HCT116 (cell line): ENCODE measurements at places on chromosomes 7 and 10.

DNA sequence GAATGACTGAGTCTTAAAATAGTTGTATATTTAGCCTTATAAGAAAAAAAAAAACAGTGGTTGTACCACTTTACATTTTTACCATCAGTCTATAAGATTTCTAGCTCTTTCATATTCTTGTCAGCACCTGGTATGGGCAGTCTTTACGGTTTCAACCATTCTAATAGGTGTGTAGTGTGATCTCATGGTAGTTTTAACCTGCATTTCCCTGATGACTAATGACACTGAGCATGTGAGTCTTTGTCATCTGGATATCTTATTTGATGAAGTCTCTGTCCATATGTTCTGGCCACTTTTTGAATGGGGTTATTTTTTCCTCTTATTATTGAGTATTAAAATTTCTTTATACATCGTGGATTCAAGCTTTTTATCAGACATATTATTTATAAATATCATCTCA, 365.3 kb upstream of the IGFBP3 start:
- no peaks in the 10 kb centered on the region for H3K4me1 ChIP-seq
- no peak for DNase-seq
- H3K4me3 ChIP-seq, result no peak overlapping the region

GRCh38 chr10:36171953-36172940, 530.2 kb upstream of the FZD8 start:
- no peaks in the 10 kb centered on the region for H3K36me3 ChIP-seq
- no peak overlapping the region for H3K27ac ChIP-seq
- no peak overlapping the region for H3K4me3 ChIP-seq

GRCh38 chr10:44308935-44309334, 76.0 kb downstream of the CXCL12 start:
- H3K36me3 ChIP-seq, result no peaks in the 10 kb centered on the region
- H3K4me1 ChIP-seq, result peaks cover 8% of the 10 kb centered on the region
- H3K27ac ChIP-seq, result no peak overlapping the region
- no peaks in the 10 kb centered on the region for H3K27me3 ChIP-seq
- no peak for DNase-seq

GRCh38 chr7:16904076-16904475, 22.3 kb upstream of the AGR3 start:
- no peaks in the 10 kb centered on the region for H3K27me3 ChIP-seq
- no peak overlapping the region for H3K27ac ChIP-seq
- no peak for DNase-seq
- H3K36me3 ChIP-seq, result no peaks in the 10 kb centered on the region

GRCh38 chr7:131511071-131511470, 45.4 kb downstream of the PODXL start:
- no peaks in the 10 kb centered on the region for H3K36me3 ChIP-seq
- no peak for DNase-seq
- peaks cover 21% of the 10 kb centered on the region for H3K4me1 ChIP-seq
- no peaks in the 10 kb centered on the region for H3K27me3 ChIP-seq

- H3K27me3 ChIP-seq, result no peaks in the 10 kb centered on the region
- H3K27ac ChIP-seq, result no peak overlapping the region
- DNase-seq, result no peak
- no peaks in the 10 kb centered on the region for H3K36me3 ChIP-seq
- H3K4me3 ChIP-seq, result no peak overlapping the region
Observed at GRCh38 chr10:87703771-87704170, 44.1 kb downstream of the PAPSS2 start.

- no peaks in the 10 kb centered on the region for H3K27me3 ChIP-seq
- H3K27ac ChIP-seq, result no peak overlapping the region
- DNase-seq, result no peak
Observed at GRCh38 chr7:138776166-138776833, 21.5 kb upstream of the TMEM213 start.

DNA sequence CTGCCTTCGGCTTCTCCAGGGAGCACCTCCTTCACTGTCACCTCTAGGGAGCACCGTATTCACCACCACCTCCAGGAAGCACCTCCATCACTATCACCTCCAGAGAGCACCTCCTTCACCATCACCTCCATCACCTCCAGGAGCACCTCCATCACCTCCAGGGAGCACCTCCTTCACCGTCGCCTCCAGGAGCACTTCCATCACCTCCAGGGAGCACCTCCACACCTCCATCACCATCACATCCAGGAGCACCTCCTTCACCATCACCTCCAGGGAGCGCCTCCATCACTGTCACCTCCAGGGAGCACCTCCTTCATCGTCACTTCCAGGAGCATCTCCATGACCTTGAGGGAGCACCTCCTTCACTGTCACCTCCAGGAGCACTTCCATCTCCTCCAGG, 102.3 kb downstream of the DNAJB6 start:
- H3K36me3 ChIP-seq, result no peaks in the 10 kb centered on the region
- H3K27ac ChIP-seq, result no peak overlapping the region
- no peak for DNase-seq
- no peaks in the 10 kb centered on the region for H3K4me1 ChIP-seq

- H3K4me1 ChIP-seq, result no peaks in the 10 kb centered on the region
- no peaks in the 10 kb centered on the region for H3K27me3 ChIP-seq
- no peak overlapping the region for H3K27ac ChIP-seq
Observed at GRCh38 chr10:55001422-55001821, 200.4 kb upstream of the PCDH15 start.

GRCh38 chr7:94303118-94303517, 91.6 kb upstream of the COL1A2 start:
- H3K27me3 ChIP-seq, result no peaks in the 10 kb centered on the region
- no peaks in the 10 kb centered on the region for H3K36me3 ChIP-seq
- DNase-seq, result no peak
- H3K27ac ChIP-seq, result no peak overlapping the region
- peaks cover 30% of the 10 kb centered on the region for H3K4me1 ChIP-seq

- peak; percentile 37 for DNase-seq
- no peak overlapping the region for H3K27ac ChIP-seq
- no peaks in the 10 kb centered on the region for H3K36me3 ChIP-seq
- peak overlapping the region; percentile 43 for H3K4me3 ChIP-seq
- H3K27me3 ChIP-seq, result no peaks in the 10 kb centered on the region
Observed at GRCh38 chr10:132023092-132023811, 41.5 kb upstream of the BNIP3 start.

DNA sequence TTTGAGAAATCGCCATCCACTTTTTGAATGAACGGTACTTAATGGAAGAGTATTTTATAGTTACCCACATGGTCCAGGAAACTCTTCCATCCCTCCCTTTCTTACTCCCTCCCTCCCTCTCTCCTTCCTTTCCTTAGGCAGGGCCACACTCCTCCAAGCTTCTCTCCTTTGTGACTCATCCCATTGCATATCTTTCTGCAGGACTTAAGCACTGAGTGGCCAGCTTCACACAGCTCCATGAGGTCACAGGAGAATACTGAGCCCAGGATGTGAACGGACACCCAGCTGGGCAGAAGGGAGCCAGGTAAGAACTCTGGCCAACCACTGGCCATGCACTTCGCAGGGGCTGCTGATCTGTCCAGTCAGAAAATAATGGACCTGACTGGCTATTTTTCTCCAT, 189.7 kb upstream of the ADCY1 start:
- H3K27me3 ChIP-seq, result peaks cover 3% of the 10 kb centered on the region; the same call in 1 of the 2 replicates
- no peak overlapping the region for H3K27ac ChIP-seq
- H3K36me3 ChIP-seq, result no peaks in the 10 kb centered on the region
- H3K4me1 ChIP-seq, result no peaks in the 10 kb centered on the region
- no peak overlapping the region for H3K4me3 ChIP-seq

GRCh38 chr10:110700947-110701616, 56.9 kb downstream of the RBM20 start:
- no peaks in the 10 kb centered on the region for H3K27me3 ChIP-seq
- no peaks in the 10 kb centered on the region for H3K36me3 ChIP-seq
- no peak for DNase-seq
- H3K4me3 ChIP-seq, result no peak overlapping the region
- H3K4me1 ChIP-seq, result peaks cover 1% of the 10 kb centered on the region; the same call in 1 of the 2 replicates
- no peak overlapping the region for H3K27ac ChIP-seq

GRCh38 chr10:116029826-116030225, 243.2 kb downstream of the GFRA1 start:
- no peaks in the 10 kb centered on the region for H3K4me1 ChIP-seq
- DNase-seq, result no peak
- H3K27me3 ChIP-seq, result no peaks in the 10 kb centered on the region
- no peak overlapping the region for H3K4me3 ChIP-seq
- no peaks in the 10 kb centered on the region for H3K36me3 ChIP-seq
- no peak overlapping the region for H3K27ac ChIP-seq

DNA sequence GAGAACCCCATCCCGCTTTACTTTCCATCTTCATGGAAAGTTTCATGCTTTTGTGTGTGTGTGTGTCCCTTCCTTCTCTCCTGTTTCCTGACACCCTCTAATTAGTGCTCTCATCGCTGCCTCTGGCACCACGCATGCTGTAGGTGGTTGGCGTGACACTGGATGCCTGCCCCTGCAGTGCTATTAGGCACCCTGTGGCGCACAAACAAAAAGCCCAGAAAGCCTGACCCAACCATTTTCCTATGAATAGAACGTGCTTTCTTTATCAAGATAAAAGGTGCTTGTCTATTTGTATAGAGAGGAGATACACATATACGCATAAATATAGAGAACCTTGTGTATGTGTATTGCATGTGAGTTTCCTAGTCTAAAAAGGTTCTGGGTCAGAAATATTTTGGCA, 120.8 kb upstream of the CDCA7L start:
- no peaks in the 10 kb centered on the region for H3K4me1 ChIP-seq
- 0 out of 2 replicates have a peak, but pooled peaks cover 5% of the 10 kb centered on the region for H3K27me3 ChIP-seq
- no peak for DNase-seq

GRCh38 chr10:77548671-77549070, 88.9 kb downstream of the KCNMA1 start:
- H3K36me3 ChIP-seq, result no peaks in the 10 kb centered on the region
- H3K27me3 ChIP-seq, result no peaks in the 10 kb centered on the region
- H3K27ac ChIP-seq, result no peak overlapping the region
- no peak for DNase-seq

DNA sequence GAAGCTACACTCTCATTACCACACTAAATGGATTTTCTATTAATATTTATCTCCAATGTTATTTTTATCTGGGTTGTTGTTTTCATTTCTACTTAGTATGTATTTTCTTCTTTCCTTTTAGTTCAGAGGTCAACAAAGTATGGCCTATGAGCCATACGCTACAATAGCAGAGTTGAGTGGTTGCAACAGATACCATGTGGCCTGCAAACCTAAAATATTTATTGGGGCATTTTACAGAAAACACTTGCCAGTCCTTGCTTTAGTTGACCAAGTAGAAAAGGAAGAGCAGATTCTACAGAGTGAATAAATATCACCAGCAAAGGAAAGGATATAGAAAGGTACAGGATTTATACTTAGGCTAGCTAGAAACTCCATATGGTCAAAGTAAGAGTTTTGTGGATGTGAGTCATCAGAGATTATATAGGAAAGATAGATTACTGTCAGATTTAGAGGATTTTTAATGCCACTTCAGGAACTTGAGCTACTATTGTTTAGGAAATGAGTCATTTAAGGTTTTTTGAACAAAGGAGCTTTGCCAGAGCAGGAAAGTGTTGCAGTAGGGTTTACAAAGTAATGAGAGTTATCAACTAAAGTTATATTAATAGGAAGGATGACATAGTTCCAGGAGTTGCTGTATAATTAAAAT, 323.3 kb upstream of the KAT6B start:
- no peaks in the 10 kb centered on the region for H3K27me3 ChIP-seq
- H3K36me3 ChIP-seq, result no peaks in the 10 kb centered on the region
- H3K4me1 ChIP-seq, result peaks cover 44% of the 10 kb centered on the region
- H3K4me3 ChIP-seq, result no peak overlapping the region
- peak; percentile 51 for DNase-seq
- peak overlapping the region; percentile 71 for H3K27ac ChIP-seq
